ENCODE measurements at places on chromosomes 12 and 14. TPM values are rescaled to one million over a fixed set of nuclear protein-coding genes. Genes with fewer than 3 reads are reported as not detected.

GLIPR1L1 gene
- total RNA-seq, result not detected

CLEC4A gene
- total RNA-seq, result 1.4 TPM

GPR65 gene
- total RNA-seq, result 12.3 TPM

CCDC91 gene
- total RNA-seq, result 62.1 TPM

CD27 gene
- total RNA-seq, result 156 TPM

SLC6A12 gene
- not detected for total RNA-seq

AMN gene
- 0.86 TPM for total RNA-seq

C14orf132 gene
- 1.2 TPM for total RNA-seq

FGF6 gene
- not detected for total RNA-seq

GZMH gene
- 0.86 TPM for total RNA-seq

RPGRIP1 gene
- total RNA-seq, result not detected

NFYB gene
- 15.4 TPM for total RNA-seq

PTPN21 gene
- not detected for total RNA-seq

PIWIL1 gene
- total RNA-seq, result not detected

TMPRSS12 gene
- not detected for total RNA-seq

PTGR2 gene
- 1.1 TPM for total RNA-seq

DGLUCY gene
- total RNA-seq, result 120 TPM

FOXN4 gene
- total RNA-seq, result not detected

P2RX7 gene
- 23.5 TPM for total RNA-seq

LIN7A gene
- total RNA-seq, result 0.25 TPM

ATP2A2 gene
- 119 TPM for total RNA-seq

TPPP2 gene
- total RNA-seq, result not detected

PRPH gene
- not detected for total RNA-seq

HPD gene
- total RNA-seq, result not detected

PTPRO gene
- total RNA-seq, result 0.94 TPM

E2F7 gene
- 1.6 TPM for total RNA-seq

CIROP gene
- not detected for total RNA-seq

TAS2R7 gene
- total RNA-seq, result not detected

ERBB3 gene
- total RNA-seq, result 0.69 TPM

KCNC2 gene
- not detected for total RNA-seq

CLEC4D gene
- total RNA-seq, result not detected

ENDOU gene
- not detected for total RNA-seq

HEATR5A gene
- total RNA-seq, result 11.4 TPM

CPNE6 gene
- total RNA-seq, result not detected

NKX2-8 gene
- total RNA-seq, result not detected

EMP1 gene
- total RNA-seq, result 1.6 TPM

PLEKHH1 gene
- total RNA-seq, result 0.15 TPM

SLC35F4 gene
- total RNA-seq, result not detected
